LHCN-M2 (cell line): ENCODE measurements at places on chromosomes 1 and 21.

DNA sequence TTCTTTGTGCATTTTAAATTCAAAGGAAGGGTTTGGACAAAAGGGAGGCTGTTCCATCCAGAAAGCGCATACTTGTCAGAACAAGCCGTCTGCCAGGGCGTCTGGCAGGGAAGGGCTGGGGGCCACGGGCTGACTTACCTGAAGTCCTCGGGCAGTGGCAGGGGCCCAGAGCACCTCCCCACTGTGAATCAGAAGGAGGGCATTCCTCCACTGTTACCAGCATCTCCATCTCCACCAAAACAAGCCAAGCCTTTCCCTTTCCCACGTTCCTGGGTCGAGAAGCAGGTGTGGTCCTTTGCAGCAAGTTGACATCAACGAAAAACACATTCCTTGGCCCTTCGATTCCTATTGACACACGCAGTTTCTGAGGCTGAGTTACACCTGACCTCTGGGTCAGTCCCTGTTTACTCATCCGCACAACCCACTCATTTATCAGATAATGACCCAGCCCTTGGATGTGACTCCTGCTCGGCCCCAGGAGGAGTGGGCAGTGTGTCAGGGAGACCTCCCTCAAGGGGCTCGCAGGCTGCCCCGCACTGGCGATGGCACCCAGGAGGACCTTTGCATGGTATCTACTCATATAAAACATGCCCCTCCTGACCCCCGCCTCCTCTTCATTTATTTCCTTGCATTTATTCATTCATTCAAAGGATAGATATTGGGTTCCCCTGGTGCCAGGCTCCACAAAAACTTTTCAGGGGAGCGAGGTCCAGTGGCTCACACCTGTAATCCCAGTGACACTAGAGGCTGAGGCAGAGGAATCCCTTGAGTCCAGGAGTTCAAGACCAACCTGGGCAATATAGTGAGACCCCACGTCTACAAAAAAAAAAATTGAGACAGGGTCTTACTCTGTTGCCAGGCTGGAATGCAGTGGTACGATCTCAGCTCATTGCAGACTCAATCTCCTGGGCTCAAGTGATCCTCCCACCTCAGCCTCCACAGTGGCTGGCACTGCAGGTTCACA is 60.2 kb downstream of the TOMM20 start:
- peak; percentile 48 for DNase-seq

DNA sequence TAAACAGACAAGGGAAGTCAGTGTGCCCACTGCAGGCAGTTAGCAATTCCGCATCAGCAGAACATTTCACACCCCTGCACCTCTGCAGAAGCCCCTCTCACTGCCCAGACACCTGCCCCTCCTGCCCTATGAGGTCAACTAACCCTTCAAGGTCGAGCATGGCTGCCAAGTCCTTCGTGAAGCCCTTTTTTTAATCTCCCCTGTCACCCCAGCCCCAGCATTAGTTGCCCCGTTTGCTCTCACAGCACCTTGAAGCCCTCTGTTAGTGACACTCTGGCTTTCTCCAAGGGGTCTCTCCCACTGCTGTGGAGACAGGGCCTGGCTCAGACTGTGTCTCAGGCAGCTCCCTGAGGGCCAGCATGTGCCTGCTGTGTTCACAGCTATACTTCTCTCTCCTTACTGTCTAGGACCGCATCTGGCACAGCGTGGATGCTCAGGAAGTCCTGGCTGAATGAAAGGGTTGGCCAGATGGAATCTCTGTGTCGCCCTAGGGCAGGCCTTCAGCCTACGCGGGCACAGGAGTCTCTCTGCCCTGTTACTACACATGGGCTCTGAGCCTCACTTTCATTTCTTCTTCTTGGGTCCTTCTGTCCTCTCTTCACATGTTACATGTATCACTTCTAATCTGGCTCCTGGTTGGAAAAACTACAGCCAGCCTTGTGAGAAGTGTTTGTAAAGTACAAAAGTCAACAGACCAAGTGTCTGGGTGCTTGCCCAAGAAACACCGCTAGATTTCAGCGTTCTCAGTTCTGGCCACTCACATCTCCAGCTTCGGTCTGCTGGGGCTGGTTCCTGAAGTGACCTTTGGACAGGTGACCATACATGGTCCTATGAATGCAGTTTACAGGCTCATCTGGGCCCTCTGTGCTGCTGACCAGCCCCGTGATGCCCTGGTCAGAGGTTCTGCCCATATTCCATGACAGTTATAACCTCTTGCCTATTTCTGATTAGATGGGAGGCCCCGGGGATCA is 19.7 kb downstream of the SLC2A1 start:
- DNase-seq, result no peak

GRCh38 chr1:47578026-47578720 is 140.3 kb downstream of the FOXD2 start:
- no peak for DNase-seq

- no peak for DNase-seq
Measured at GRCh38 chr1:3461934-3462275, 7.4 kb downstream of the ARHGEF16 start.

DNA sequence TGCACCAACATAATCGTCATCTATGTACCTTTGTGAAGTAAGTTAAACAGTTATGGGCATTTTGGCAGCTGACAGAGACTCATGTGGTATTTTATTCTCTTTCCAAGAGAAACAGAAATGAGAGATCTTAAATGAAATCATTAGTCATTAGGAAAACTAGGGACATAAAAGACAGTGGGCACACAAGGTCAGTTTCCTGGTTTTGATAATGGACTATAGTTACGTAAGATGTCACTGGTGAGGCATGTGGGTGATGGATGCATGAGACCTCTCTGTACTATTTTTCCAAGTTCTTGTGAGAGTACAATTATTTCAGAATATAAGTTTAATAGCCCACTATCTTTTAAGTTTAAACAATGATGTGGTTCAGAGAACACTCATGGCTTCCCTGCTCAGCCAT is 216.9 kb downstream of the APP start:
- peak; percentile 61 for DNase-seq
